ENCODE measurements at places on chromosomes 11 and 22.
A peak's percentile ranks its signal among the peaks of the same experiment; 100 is the strongest.

DNA sequence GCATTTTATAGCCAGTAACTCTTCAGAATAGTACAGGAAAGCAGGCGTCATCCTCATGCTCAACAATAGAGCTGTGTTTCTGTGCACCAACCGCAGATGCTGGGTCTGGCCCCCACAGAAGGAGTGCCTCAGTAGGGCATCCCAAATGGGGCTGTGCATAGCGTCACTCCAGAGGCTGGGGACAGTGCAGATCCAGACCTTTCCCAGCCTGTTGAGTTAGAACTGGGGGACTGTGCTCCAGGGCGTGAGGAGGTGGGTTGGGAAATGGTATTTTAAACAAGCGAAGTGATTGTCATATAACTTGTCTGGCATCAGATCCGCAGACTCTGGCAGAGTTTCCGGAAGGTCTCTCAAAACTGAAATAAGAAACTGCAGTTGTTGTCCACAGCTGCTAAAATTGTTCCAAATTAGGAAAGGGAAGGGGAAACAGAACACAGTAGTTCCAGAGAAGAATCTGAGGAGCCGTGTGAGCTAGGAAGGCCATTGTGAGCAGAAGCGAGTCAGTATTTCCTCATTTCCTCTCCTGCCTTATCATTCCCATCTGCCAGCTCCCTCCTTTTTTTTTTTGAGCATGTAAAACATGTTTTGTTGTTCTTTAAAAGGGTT lies 52.2 kb downstream of the JAM3 start:
- peak; percentile 46 for DNase-seq

DNA sequence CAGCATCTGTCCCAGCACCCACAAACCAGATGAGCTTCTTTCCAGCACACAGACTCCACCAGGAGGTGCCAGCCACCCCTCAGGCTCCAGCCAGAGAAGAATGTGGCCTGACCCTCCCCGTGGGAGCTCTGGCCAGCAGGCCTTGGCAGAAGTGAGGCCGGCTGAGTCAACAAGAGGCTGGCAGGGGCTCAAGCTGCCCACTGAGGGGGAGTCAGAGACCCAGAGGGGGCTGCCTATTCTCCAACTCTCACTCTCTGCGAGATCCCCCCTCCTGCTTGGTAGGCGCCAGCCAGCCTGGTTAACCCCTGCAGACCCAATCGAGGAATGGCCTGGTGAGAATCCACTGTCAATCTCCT lies 10.6 kb upstream of the CDC42EP1 start:
- DNase-seq = no peak

- no peak for DNase-seq
Observed at GRCh38 chr11:78764946-78765345, 190.3 kb upstream of the NARS2 start.

DNA sequence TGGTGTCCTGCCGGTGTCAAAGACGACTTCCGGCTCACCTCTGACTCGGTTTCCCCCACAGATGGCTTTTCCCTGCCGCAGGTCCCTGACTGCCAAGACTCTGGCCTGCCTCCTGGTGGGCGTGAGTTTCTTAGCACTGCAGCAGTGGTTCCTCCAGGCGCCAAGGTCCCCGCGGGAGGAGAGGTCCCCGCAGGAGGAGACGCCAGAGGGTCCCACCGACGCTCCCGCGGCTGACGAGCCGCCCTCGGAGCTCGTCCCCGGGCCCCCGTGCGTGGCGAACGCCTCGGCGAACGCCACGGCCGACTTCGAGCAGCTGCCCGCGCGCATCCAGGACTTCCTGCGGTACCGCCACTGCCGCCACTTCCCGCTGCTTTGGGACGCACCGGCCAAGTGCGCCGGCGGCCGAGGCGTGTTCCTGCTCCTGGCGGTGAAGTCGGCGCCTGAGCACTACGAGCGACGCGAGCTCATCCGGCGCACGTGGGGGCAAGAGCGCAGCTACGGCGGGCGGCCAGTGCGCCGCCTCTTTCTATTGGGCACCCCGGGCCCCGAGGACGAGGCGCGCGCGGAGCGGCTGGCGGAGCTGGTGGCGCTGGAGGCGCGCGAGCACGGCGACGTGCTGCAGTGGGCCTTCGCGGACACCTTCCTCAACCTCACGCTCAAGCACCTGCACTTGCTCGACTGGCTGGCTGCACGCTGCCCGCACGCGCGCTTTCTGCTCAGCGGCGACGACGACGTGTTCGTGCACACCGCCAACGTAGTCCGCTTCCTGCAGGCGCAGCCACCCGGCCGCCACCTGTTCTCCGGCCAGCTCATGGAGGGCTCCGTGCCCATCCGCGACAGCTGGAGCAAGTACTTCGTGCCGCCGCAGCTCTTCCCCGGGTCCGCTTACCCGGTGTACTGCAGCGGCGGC lies 5.5 kb downstream of the B3GNT6 start:
- DNase-seq = peak; percentile 20

DNA sequence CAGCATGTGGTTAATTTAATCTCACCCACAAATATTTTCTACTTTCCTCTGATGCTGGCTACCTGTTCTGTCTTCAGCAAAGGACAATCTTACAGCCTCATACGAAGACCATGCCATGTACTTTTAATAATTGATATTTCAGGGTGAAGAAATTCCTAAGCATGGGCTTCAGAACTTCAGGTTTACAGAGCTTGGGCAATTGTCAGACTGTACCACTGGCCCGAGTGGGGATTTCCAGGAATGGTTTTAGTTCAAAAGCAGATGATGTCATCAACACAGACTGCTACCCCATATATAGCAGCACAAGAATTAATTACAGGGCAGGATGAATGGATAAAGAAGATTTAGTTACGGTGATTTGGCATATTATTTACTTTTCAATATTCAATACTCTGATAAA lies 171.8 kb downstream of the ETS1 start:
- DNase-seq = peak; percentile 47

GRCh38 chr11:95788921-95789505 lies 569 bp downstream of the FAM76B start:
- peak; percentile 32 for DNase-seq

- peak; percentile 63 for DNase-seq
Observed at GRCh38 chr22:38316364-38317121, 690 bp downstream of the CSNK1E start.

GRCh38 chr22:47267513-47268282 lies 505.2 kb downstream of the TBC1D22A start:
- DNase-seq = no peak

DNA sequence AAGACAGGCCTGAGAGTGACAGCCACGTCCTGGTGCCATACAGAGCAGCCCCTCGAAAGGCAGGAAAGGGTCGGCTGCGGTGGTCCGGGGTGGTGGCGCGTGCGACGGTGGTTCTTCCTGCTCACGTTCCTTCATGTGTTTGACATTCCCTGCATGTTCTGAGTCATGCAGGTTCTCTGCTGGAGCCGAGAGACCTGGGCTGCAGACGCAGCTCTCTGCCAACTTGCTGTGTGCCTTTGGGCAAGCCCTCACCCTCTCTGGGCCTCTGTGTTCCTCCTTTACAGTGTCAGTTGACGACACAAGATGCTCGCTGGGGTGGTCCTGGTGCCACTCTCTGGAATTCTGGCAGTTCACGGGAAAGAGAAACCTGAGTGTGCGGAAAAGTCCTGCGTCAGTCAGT lies 12.0 kb downstream of the ARHGAP8 start:
- DNase-seq = no peak

DNA sequence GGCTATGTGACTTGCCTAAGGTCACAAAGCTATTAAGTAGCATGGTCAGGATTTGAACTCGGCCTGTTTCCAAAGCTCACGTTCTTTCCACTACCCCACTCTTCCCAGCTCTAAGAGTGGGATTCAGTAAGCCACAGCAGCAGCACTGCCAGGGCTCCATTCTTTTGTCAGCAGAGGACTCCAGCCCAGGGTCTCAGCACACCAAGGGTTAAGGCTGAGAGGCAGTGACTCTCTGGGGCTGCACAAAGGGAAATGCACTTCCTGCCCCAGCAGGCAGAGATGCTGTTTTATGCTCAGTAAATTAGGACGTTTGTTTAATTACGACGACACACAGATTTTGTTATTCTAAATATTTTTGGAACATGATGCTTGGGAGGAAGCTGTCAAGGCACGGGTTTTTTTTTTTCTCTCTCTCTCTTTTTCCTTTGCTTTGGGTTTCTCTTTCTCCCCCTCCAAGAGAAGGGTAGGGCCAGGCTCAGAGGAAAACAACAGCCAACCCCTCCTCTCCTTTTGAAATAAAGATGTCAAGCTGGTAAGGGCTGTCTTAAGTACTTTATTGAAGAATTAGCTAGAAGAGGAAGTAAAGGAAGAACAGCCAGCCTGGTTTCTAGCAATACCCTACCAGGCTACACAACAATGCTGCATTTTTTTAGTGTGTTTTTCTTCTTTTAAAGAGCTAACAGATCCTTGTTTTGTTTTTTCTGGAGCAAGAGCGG lies 2.8 kb downstream of the MYH9 start:
- no peak for DNase-seq

DNA sequence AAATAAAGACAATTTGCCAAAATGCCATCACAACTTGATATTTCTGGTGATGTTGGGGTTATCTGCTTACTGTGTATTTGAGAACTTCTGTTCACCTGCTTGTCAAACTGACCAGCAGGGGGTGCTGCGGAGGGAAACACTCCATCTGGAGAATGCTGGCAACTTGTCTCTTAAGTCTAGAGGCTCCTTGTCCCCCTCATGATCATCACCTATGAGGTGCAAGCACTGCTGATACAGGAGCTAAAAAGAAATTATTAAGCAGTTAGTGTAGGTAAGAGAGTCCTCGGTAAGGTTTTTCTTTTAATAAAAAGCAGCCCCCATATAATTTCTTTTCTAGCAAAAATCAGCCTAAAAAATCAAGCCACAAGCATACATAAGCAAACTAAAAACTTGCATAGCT lies 32.7 kb upstream of the GLYATL1B start:
- DNase-seq = peak; percentile 49

- DNase-seq = peak; percentile 68
Observed at GRCh38 chr22:37357446-37358075, 69.7 kb downstream of the ELFN2 start.

- DNase-seq = peak; percentile 70
Observed at GRCh38 chr11:36333468-36333867, 37.4 kb downstream of the PRR5L start.

DNA sequence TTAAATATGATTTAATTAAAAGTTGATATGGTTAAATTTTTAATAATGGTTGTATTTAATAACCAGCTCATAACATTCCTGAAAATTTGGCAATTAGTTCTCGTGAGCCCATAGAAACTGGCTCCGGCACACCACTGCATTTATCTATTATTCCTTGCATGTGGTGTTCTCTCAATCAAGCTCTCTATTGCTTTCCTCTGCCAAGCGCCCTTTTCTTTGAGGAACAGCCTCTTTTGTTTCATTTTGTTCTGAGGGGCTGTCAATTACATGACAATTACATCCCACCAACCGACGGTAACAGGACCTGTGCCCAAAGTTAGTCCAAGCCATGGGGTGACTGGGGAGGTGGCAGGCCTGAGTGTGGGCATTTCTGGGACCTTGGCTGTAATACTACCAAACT lies 8.1 kb downstream of the C11orf91 start:
- no peak for DNase-seq

- DNase-seq = peak; percentile 24
Observed at GRCh38 chr11:83793310-83793709, 507.1 kb upstream of the CCDC90B start.

- no peak for DNase-seq
Observed at GRCh38 chr22:44245867-44246266, 65.1 kb downstream of the PARVG start.

DNA sequence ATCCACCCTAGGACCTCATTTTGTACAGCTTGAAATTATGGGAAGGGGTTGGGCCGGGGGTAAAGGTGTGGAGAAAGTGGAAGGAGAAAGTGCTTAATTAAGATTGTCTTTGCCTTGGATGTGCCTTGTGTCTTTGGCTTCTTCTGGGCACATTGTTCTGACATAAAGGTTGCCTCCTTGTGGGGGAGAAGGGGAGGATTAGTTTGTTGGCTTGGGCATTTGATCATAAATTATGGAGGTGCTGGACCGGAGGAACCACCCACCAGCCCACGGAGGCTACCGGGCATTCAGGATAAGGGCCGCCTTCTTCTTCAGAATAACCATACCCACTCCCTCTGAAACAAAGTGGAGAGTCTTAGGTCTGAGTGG lies 1.3 kb downstream of the PAFAH1B2 start:
- DNase-seq = peak; percentile 44

DNA sequence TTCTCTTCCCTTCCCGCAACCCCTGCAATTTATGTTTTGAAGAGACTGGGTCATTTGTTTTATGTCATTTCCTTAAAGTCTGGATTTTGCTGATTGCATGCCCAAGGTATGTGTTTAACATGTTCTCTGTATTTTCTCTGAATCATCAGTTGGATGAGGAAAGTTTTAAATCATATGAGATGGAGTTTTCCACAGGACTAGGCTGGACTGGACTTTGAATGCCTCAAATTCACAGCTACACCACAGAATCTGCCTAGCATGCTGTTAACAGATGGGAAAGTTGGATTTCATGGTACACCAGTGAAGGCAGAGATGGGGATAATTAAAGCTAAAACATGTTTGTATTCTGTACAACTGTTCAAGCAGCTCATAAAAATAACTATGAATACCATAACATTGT lies 62.6 kb downstream of the CWC15 start:
- peak; percentile 97 for DNase-seq

DNA sequence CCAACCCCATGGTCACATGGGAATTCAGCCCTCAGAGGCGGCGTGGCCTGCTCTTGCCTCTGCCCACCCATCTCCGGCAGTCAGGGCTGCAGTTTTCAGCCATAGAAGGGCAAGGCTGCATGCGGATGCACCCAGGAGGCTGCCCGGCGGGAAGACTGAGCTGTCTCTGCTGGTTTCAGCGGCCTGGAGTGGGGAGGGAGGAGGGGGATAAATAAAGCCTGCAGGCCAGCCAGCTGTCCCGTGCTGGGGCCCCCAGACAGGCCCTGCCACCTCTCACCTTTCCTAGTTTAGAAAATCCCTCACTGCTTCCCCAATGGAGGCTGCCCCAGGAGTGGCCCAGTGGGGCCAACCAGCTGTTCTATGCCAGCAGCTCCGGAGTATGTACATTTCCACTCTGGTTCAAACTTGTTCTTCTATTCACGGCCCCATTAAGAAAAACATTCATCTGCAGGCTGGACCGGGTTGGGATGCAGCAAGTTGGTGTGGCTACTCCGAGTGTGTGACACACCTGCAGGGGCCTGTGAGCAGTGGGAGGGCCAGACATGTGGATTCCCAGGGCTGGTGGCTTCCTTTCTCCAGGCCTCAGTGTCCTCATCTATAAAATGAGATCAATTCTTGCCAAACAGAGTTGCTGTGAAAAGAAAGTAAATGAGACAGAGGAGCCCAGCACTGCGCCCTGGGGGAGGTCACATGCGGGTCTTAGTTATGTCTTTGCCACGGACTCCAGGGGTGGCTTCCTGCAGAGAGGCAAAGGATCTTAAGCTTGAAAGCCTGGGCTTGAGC lies 5.0 kb downstream of the MICALL1 start:
- DNase-seq = no peak

- peak; percentile 32 for DNase-seq
Observed at GRCh38 chr11:63719987-63720386, 38.7 kb downstream of the RTN3 start.

GRCh38 chr11:18280438-18281045 lies 14.5 kb downstream of the SAA1 start:
- DNase-seq = no peak

GRCh38 chr22:27827604-27828587 lies 26.3 kb upstream of the MN1 start:
- no peak for DNase-seq

GRCh38 chr11:43833657-43834073 lies 47.0 kb upstream of the ALKBH3 start:
- peak; percentile 29 for DNase-seq
